ENCODE measurements at places on chromosomes 7 and 10.
A peak's percentile ranks its signal among the peaks of the same experiment; 100 is the strongest.

DNA sequence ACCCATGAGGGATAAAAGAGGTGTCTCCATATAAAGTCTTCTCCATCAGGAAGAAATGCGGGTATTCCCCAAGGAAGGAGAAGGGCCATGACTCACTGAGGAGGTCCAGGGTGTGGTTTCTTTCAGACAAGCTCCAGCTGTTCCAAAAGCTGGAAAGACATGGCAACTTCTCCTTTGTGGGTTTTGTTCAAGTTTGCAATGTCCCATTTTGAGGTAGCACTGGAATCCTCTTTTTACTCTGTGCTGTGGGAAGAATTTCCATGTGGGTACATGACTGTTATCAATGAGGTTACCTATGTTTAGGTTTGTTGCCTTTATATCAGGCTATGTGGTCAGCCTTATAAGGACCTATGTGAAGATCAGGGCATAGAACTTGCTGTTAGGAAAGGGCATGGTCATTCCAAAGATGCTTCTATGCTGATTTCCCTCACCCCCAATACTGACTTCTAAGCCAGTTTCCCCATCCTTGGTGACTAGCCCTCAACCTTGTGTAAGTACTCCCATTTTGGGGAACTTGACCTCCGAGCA, 697.5 kb downstream of the INHBA start:
- no peak for DNase-seq

DNA sequence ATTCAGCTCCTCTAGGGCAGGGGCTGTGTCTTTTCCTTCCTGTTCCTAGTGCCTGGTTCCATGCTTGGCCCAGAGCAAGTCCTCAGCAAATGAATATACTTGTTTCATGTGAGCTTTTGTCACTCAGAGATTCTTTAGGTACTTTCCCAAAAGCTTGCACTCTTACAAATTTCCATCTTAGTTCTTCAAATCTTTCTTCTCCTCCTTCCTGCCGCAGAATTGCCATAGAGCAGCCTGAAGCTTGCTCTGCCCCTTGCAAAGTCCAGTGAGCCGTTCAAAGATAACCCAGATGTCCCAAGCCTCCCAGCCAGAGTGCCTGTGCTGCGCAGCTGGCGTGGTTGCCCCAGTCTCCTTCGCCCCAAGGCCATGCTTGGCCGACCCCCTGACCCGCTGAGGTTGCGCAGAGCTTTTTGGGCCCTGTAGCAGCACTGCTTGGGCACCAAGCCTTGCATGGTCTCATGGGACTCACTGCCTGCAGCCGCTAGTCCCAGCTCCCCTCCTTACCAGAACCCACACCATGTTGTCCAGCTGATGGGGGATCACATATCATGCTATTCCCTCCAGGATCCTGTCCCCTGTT, 20.7 kb downstream of the CHST3 start:
- DNase-seq = no peak

- DNase-seq = peak; percentile 59
These were observed 50.6 kb downstream of the PWWP2B start for GRCh38 chr10:132447446-132448247.

GRCh38 chr7:155534691-155535090, 11.7 kb downstream of the CNPY1 start:
- no peak for DNase-seq

- peak; percentile 89 for DNase-seq
These were observed 122.4 kb upstream of the AFAP1L2 start for GRCh38 chr10:114526504-114527238.

DNA sequence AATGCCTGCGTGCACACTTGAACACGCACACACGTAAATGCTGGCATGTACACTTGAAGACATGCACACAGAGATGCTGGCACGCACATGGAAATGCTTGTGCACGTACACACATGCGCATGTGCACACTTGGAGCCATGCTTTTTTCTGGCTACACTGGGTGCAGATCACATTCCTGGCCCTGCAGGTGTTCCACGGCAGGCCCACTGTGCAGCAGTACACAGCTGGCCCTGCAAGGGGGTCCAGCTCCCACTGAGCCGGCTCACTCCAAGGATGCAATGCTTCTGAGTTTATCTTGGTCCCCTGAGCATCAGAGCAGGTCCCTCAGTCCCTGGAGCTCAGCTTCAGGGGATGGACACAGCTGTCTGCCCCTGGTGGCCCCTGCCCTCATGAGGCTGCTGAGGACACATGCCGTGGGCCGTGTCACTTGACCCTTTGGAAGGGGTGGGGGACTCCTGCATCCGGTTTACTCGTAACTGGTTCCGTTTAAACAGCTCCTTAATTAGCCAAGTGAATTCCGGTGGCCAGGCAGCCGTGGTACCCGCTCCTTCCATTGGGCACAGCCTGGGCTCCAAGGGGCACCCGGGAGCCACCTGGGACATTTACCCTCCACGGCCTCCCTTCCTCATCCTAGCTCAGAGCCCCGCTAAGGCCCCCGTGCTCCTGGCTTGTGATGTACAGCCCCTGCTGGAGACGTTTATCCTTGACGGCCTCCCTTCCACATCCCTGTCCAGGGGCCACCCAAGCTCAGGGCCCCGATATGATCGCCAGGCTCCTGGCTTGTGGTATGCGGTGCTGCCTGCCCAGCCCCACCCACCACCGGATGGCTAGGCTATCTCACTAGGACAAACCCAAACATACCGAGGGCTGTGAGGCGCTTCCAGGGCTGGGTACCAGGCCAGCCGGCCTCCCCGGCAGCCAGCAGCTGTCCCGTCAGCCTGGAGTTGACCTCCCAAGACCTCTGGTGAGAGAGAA, 39.5 kb upstream of the DPYSL4 start:
- DNase-seq = peak; percentile 5

GRCh38 chr10:103350517-103351260, at the start of gene PCGF6:
Gene PCGF6 (minus strand): TSS chr10:103351140. CDS start chr10:103351066, 74 bp downstream.
- peak; percentile 73 for DNase-seq

GRCh38 chr7:130070861-130071622, 708 bp downstream of the KLHDC10 start:
- DNase-seq = no peak

GRCh38 chr7:33904681-33905388, 504 bp upstream of the BMPER start:
- DNase-seq = peak; percentile 11

GRCh38 chr7:105825371-105825770, 51.0 kb downstream of the ATXN7L1 start:
- DNase-seq = no peak

DNA sequence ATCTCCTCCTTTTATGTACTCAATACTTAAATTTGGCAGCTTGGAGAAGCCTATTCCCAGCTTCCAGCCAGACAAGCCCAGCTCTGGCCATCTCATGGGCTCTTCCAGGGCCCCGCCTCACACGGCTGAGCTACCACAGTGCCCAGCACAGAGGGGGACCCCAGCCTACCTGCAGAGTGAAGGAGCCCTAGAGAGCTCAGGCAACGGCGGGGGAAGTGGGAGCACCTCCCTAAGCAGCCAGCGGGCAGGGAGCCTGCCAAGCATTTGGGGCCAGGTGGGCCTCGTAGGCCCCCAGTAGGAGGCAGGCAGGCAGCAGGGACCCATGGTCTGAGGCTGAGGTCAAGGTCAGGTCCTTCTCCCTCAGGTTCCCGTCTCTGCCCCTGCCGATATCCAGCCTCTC, 29.1 kb upstream of the SMARCD3 start:
- no peak for DNase-seq

DNA sequence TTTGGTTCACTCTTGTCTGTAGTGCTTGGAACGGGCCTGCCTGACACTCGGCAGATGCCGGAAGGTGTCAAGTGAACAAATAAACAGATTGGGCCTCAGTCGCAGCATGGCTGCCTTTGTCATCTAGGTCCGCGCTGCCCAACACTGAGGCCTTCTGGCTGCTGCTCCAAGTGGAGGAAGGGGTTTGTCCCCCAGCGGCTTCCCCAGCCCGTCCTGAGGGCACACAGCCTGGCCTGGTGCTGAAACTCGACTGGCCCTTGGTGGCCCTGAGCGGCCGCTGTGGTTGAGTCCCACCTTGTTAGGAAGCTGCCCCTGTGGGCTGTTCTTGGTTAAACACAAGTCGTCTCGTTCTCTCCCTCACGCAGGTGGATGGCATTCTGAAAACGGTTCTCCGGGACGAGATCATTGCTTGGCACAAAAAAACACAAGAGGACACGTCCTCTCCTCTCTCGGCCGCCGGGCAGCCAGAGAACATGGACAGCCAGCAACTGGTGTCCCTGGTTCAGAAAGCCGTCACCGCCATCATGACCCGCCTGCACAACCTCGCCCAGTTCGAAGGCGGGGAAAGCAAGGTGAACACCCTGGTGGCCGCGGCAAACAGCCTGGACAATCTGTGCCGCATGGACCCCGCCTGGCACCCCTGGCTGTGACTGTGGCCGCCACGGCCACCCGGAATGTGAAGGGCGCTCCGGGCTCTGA, 132.1 kb downstream of the SMURF1 start:
- DNase-seq = no peak

DNA sequence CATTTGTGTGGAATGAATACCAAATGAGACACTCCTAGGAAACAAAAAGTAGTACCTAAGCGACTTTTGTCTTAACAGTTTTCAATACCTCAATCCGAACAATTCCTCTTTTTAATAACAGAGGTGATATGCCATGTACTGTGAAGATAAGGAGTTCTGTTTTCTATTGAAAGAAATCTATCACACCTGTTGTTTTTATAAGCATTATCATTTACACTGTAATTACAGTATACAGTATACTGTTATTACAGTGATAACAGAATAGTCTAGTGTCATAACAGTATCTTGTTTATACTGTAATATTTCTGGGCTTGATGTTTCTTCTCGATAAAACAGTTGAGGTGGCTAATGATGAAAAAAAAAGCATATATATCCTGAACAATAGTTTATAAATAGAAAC, 9.4 kb upstream of the RHOBTB1 start:
- DNase-seq = no peak

- no peak for DNase-seq
These were observed 221.2 kb downstream of the CALN1 start for GRCh38 chr7:72190919-72191318.

- DNase-seq = no peak
These were observed 341.2 kb upstream of the VWC2 start for GRCh38 chr7:49432254-49432653.

DNA sequence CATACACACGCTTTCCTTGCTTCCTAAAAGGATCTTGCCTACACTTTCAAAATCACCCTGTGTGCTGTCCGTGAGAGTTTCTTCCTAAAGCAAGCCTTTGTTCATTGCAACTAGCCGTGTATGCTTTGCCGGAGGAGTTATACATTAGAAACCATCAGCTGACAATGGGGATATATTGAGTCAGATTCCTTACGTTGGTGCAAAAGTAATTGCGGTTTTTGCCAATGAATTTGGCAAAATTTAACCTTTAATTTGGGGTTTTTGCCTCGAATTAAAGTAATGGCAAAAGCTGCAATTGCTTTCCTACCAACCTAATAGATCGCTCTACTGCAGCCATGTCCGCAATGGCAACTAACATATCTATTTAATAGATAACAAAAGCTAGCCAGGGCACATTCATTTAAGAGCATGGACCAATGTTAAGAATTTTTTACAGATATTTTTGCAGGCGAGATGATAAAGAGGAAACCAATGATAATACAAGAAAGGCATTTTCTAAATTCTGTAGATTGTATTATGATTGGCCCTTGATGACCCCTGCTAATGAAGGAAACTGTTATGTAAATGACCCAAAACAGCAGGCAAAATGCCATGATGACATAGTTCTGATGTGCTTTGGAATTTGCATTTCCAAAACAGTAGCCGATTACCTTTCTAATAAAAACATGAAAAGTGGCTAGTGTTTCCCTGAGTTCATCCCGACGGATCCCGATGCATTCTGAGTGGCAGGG, 184.8 kb upstream of the NRP1 start:
- no peak for DNase-seq

GRCh38 chr7:112784603-112785002, 5.6 kb downstream of the TMEM168 start:
- no peak for DNase-seq

- no peak for DNase-seq
These were observed 693.3 kb downstream of the GRID1 start for GRCh38 chr10:85673270-85673669.

- no peak for DNase-seq
These were observed 17.3 kb upstream of the PRKAR2B start for GRCh38 chr7:107027208-107027607.

DNA sequence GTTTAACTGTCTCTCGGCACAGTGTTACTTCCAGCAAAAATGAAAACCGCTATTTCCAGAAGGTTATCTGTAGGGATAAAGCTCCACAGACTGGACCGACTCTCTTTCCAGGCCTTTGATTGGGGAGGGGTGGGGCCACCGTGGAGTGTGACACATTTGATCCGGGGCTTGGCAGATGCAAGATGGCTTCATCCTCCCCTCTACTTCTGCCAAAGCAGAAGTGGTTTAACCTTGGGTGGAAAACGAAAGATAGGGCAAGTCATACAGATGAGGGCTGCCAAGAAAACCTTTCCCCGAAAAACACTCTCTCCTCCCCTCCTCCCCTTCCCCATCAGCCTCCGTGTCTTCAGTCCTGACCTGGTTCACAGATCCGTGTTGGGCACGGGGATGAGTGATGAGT, 139.7 kb upstream of the SH2B2 start:
- no peak for DNase-seq

DNA sequence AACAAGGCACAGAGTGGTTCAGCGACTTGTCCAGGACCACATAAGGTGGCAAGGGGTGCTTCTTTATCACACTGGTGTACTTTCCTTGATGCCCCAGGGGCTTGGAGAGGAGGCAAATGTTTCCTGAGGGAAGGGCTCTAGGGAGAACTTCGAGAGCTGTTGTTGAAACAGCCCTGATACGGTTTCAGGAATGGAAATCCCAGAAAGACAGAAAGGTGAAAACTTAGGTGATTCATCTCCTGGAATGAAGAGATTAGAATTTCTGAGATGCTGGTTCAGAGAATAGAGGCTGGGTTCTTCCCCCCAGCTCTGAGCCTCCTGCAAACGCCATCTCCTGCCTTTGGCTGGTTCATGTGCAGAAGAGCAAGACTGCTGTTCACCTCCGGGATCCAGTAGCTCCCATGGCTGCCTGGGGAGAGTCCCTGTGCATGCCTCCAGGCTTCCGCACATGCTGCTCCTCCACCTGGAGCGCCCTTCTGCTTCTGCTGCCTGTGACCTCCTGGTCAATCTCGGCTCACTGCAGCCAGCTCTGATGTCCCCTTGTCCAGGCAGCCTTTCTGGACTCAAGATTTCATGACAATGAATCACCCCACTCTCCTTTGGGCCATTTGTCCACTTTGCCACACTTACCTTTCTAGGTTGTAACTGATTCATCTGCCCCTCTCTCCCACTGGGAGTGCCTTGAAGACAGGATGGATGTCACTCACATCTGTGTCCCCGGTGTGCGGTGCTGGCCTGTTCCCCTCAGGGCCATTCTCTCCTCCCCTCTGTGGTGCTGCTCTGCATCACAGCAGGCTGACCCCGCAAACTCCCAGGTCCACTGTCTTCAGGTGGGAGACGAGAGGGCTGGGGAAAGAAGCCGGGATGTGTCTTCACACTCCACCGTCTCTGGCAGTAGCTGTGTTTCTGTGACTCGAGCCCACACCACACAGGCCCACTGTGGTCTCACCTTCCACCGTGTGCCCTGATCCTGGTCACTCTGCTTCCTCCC, 3.6 kb upstream of the CDH23 start:
- no peak for DNase-seq
